ENCODE measurements at places on chromosomes 2 and 18.
A peak's percentile ranks its signal among the peaks of the same experiment; 100 is the strongest.

- no peak for DNase-seq
Observed at GRCh38 chr2:141508806-141509595, 621.8 kb downstream of the LRP1B start.

GRCh38 chr18:75031717-75032317 is 177.1 kb downstream of the PTGR3 start:
- DNase-seq: no peak

DNA sequence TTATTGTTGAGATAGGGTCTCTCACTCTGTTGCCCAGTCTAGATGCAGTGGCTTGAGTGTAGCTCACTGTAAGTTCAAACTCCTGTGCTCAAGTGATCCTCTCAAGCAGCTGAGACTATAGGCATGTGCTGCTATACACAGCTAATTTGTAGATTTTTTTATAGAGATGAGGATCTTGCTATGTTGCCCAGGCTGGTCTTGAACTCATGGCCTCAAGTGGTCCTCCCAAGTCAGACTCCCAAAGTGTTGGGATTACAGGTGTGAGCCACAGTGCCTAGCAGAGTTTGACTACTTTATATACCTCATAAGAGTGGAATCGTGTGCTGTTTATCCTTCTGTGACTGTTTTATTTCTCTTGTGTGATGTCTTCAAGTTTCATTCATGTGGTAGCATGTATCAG is 60.3 kb downstream of the TANC1 start:
- DNase-seq: no peak

GRCh38 chr2:221318376-221319130 is 253.6 kb downstream of the EPHA4 start:
- no peak for DNase-seq

DNA sequence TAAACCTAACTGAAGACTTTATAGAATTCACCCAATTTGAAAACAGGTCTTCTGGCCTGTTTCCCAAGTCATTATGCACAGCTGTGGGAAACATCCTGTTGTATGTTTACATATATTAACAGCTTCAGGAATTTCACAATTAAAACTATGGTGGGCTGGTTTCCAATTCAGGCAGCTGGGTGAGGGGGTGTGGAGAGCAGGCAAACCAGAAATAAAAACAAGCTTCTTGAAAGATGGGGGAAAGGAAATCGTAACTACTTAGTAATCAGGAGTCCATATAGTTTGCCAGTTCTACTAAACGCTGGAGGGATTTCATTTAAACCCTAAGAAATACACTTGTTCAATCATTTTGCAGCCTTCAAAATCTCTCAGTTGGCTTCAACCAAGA is 22.8 kb downstream of the ATP8B1 start:
- DNase-seq: no peak

DNA sequence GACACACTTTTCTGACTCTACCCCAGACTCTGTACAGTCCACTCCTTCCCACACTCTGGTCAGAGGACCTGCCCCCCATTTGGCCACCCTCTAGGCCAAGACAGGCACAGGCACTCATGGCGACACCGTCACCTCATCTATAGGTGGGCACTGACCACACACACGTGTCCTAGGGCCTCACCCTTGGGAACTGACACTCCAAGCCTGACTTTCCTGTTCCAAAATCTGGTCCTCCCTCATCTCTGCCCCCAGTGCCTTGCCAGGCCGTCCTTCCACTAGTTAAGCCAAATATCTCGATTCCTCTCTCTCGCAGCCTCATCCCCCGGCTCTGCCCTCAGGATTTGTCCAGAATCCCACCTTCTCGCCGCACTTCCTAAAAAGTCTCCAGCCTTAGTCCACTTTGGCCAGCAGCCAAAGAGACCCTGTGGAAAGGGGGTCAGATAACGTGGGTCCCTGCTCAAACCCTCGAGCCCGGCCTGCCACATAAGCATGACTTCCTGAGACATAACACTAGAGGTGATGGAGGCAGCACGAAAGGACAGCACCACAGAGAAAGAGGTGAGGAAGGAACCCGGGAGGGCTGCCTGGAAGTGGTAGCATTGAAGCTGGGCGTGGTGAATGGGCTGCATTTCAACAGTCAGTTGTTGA is 105.8 kb upstream of the OTOS start:
- no peak for DNase-seq

GRCh38 chr2:33581872-33582271 is 17.2 kb downstream of the FAM98A start:
- DNase-seq: no peak

- DNase-seq: no peak
Observed at GRCh38 chr2:129192117-129192516, 787.3 kb upstream of the RAB6C start.

DNA sequence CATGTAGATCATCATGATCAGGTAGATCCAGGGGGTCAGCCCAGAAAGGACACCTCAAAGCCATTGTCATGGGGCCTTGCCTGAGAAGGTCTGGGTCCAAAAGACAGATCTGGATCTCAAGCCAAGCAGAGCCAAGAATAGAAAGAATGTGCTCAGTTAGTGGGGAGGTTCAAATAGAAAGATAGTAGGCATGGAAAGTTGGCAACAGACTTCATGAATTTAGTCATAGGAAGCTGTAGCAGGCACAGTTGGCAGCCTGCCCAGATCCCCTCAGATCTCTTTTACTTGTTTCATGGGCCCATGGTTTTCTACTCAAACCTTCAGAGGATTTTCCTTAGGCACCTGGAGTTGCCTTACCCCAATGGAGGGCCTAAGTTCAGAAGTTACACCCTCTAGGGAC is 767.0 kb downstream of the SLC4A3 start:
- DNase-seq: no peak

DNA sequence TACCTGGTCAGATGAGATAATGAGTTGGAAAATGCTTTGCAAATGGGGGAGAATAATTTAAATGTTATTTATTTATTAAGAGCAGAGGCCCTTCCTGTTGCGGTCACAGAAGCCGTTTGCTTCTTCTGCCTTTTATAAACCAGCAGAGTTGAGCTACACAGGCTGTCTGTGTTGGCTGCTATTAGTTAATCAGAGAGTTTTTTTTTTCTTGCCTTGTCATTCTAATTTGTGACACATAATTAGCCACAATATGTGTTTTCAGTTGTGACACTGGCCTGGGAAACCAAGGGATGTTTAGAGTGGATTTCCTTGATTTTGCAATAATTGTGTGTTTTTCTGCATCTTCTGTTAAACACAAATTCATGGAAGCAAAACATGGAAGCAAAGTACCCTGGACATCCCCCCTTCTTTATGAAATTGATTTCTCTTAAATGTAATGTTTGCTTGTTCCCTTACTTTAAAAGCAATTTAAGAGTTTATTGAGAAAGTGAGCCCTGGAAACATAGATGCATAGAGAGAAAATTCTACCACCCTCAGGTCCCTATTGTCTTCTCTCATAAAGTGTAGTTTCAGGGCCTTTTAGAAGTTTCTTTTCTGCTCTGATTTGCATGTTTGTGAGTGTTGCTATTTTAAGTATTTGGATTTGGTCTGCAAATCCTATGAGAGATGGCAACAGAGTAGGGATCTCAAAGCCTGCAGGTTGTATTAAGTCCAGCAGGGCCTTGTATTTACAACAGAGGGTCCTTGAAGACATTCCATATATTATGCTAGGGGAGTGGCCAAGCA is 22.8 kb upstream of the IL37 start:
- DNase-seq: no peak

- no peak for DNase-seq
Observed at GRCh38 chr2:24779116-24779515, 14.1 kb downstream of the PTRHD1 start.

DNA sequence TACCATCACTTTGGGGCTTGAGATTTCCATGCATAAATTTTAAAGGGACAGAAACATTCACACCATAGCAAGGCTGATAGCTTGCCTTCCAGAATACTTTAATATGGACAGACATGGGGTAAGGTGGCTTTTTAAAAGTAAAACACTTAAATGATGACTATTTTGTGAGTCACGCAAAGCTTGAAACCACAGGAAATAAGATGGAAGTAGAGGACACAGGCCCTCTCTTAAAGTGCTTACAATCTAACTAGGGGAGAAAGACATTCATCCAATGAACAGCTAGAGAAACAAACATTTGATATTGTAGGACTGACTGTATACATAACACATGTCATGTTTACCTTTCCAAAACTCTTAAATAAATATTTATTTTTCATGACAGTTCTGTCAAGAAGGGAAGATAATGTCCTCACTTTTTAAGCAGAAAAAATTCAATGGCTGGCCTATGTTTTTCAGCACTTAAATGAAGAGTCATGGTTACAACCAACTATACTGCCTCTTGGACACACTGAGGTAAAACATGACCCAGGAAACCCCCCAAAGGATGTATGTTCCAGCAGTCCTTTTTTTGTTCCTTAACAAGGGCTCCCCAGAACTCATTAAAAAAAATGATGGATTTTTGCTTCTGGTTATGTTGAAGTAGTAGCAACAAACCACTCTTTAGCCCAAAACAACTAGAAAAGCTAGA is 120.0 kb upstream of the RBMS1 start:
- no peak for DNase-seq

GRCh38 chr18:54043484-54044251 is 180.8 kb downstream of the MBD2 start:
- DNase-seq: no peak

DNA sequence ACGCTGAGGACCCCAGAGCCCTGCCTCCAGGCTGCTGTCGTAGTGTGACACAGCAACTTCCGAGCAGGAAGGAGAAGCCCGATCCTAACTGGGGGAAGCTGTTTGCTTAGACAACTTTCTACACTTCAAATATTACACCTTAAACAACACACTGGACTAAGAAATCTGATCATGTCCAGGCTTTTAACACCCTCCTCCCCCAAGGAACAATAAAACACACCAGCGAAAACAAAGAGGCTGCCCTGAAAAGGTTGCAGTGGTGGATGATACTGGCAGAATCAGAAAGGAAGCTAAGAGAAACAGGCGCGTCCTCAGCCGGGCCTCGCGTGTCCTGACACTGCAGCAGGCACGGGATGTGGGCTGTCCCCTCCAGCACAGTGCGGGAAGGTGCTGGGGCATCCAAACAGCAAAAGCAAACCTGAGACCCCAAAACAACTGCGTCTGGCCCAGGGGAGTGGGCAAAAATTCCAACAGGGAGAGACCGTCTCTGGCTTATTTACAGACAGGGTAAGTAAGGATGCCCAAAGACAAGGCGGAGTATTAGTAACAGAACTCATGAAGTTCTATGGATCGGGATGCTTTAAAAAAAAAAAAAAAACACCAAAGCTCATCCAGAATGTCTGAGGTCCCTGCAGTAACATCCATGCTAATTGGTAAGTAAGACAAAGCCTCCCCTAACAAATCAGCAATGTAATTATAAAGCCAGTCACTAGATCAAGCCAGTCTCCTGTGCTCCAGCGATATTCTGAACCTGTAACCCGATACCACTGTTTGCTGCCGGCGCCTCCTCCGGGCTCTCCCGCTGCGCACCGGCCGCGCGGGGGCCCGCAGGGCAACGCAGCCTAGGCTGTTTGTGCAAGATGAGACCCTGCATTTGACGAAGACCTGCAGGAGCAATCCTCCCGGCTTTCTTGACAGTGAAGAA is 9.0 kb downstream of the SERTAD2 start:
- peak; percentile 77 for DNase-seq

GRCh38 chr2:239033801-239034560 is 186.1 kb downstream of the TWIST2 start:
- DNase-seq: no peak

DNA sequence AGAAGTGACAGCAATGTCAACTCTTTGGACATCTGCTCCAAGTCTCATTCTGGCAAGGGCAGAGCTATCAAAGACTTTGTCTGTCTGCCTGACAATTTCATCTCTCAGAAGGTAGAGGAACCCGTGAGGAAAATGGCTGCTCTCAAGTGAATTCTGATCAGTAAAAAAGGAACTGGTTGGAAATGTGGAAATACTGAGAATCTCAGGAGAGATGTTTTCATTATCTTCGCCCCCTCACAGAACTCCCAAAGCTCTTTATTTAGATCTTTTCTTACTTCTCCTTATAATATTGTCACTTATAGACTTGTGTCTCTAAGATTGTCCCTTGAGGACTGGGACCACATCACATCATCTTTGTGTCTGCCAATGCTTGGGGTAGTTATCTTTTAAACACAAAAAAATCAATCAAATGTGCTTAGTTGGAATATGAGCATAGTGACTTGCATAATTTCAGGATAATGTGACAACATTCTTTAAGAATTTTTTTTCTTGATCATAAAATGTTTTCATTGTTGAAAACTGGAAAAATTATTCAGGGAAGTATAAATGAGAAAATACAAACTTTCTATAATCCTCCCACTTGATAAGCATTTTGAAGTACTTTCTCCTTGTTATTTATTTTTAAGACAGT is 68.2 kb upstream of the ITGB6 start:
- no peak for DNase-seq

GRCh38 chr18:77091366-77091765 is 41.2 kb downstream of the MBP start:
- no peak for DNase-seq
